Stimulated activated naive B cell treated with anti-CD40 and anti-IgM and Interleukin-4, amounts not matched to agents 10 μg/mL and 1 μg/mL and 100 μg/mL, for 72 hours (primary cell): ENCODE measurements at places on chromosomes 16 and 17.

DNA sequence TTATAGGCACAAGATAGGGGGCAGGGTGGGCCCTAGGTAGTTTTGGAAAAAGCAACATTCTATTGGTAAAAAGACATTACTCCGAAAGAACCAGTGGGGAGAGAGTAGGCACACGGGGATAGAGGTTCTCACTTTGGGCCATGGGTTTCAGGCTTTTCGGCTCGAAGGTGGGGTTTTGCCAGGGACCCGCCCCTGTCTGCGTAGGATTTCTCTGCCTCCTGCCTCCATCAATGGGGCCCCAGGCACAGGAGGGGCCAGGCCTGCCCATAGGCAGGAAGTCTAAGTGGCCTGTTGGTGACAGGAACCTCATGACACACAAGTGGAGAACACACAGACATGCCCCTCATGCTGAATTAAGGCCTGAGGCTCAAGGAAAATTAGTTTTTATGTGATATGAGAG is 57.5 kb downstream of the RNF213 start:
- DNase-seq, result no peak

- no peak for DNase-seq
Observed at GRCh38 chr17:72409405-72410002, 288.7 kb downstream of the SOX9 start.

- DNase-seq, result no peak
Observed at GRCh38 chr17:66146394-66146793, 45.5 kb downstream of the CEP112 start.

DNA sequence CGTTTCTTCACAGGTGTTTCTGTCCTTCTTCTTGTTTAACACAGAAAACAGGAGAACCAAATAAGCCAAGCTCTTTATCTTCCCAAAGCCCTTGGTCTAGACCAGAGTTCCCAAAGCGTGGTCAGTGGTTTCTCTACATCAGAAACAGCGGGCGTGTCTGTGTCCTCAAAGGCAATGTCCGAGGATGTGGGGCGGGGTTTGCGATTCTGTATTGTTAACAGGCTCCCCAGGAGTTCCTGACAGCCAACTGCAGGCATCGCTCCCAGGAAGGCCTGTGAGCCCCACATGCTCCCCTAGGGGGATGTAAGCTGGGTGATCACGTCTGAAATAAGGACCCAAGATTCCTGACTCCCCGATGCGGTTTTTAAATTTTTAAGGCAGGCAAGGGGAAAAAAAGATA is 28.4 kb upstream of the SLC25A19 start:
- no peak for DNase-seq

DNA sequence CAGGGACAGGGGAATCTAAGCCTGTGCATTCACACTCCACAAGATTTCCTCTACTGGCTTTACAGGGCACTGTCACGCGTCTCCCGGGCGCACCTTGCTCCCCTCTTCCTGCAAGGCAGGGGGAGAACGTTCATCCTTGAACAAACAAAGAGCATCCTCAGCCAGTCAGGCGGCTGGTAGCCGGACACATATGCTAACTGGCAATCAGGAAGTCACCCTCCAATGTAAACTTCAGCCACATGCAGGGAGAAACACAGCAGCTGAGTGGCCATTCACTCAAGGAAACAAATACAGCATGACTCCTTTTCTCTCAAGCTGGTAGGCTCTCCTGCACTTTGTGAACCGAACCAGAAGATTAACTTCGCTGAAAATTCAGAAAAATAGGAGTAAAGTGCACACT is 10.8 kb upstream of the HSBP1 start:
- DNase-seq, result no peak

GRCh38 chr17:28475151-28475900 is 1.9 kb downstream of the SLC13A2 start:
- no peak for DNase-seq

DNA sequence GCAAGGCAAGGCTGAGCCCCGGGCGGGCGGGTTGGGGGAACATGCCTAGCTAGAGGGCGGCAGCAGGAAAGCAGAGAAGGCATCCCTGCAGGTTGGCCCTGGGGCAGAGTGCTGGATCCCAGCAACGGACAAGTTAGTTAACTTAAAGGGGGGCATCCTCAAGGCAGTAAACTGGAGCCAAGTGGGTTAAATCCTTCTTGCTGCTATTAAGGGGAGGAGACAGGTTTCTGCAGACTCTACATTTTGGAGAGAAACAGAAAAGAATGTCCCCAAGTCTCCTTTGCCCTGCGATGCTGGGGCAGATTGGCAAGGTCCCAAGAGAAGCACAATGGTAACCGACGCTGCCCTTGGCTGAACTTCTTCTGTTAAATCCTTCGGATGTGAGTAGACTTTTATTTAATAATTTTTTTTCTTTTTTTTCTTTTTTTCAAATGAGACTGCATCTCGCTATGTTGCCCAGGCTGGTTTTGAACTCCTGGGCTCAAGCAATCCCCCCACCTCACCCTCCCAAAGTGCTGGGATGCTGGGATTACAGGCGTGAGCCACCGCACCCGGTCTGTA is 14.0 kb downstream of the ATP5PD start:
- DNase-seq, result no peak

GRCh38 chr17:67994817-67995569 is 1.3 kb downstream of the C17orf58 start:
- no peak for DNase-seq

DNA sequence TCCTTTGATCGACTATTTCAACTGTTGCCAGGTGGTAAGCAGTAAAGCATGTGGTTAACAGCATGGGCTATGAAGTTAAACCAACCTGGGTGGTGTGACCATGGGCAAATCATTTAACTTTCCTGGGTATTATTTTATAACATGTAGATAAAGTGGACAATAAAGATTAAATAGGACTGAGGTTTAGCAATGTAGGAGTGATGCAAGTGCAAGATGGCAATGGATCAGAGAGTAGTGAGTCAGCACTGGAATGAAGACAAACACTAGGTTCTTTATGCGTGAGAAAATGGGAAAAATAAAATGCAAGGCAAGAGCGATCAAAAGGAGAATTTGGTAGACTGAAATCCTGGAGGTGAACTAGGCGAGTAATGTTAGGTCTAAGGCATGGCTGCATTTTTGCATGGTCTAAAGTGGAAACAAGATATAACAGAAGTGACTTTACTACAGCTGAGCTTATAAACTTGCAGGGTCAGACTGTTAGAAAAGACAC is 222.4 kb upstream of the AXIN2 start:
- DNase-seq, result no peak

DNA sequence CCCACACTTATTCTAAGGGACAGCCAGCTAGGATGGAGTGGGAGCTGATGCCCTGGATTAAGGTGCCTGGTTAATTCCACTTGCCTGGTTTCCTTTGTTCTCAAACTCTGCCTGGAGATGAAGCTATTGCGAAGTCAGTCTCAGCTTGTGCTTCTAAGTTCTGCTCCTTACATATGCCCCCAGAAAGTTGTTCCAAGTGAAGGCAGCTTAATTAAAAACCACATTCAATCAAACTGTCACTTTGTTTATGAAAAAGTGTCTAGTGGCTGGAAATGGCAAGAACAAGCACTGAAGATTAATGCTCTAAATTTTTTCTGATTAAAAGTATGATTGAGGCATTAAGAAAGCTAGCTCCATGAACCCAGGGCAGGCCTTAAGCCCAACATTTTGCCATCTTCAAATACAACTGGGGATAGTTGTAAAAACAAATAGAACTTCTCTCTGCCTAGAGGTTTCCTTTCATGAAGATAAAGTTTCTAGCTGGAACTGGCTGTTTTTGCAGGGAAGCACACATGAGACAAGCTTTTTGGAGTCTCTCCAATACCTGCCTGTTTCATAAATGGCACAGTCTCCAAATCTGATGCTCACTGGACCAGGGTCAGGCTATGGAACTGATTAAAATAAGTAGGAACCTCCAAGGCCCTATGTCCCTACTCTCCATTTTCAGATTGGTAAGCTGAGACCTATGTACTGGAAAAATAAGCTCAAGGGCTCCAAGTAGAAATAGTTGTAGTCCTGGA is 100.9 kb downstream of the GRIN2A start:
- no peak for DNase-seq

- DNase-seq, result no peak
Observed at GRCh38 chr17:17081304-17081940, 39.2 kb downstream of the MPRIP start.

DNA sequence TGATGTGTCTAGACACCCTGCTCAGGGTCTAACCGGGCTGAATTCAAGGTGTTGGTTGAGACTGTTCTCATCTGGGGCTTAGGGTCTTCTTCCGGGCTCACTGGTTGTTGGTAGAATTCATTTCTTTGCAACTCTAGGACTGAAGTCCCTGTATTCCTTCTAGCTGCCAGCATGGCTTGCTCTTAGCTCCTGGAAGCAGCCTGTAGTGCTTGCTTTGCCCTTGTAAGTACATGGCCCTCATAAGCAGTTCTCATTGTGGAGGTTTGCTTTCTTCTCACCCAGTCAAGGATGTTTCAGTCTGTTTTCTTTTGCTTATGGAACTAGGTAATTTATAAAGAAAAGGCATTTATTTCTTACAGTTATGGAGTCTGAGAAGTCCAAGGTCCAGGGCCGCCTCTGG is 26.3 kb downstream of the COX10 start:
- DNase-seq, result no peak

GRCh38 chr17:8117980-8118768 is at the start of gene ALOXE3:
Gene ALOXE3 (minus strand): TSS chr17:8118514. CDS start chr17:8117990, 524 bp downstream.
- no peak for DNase-seq

DNA sequence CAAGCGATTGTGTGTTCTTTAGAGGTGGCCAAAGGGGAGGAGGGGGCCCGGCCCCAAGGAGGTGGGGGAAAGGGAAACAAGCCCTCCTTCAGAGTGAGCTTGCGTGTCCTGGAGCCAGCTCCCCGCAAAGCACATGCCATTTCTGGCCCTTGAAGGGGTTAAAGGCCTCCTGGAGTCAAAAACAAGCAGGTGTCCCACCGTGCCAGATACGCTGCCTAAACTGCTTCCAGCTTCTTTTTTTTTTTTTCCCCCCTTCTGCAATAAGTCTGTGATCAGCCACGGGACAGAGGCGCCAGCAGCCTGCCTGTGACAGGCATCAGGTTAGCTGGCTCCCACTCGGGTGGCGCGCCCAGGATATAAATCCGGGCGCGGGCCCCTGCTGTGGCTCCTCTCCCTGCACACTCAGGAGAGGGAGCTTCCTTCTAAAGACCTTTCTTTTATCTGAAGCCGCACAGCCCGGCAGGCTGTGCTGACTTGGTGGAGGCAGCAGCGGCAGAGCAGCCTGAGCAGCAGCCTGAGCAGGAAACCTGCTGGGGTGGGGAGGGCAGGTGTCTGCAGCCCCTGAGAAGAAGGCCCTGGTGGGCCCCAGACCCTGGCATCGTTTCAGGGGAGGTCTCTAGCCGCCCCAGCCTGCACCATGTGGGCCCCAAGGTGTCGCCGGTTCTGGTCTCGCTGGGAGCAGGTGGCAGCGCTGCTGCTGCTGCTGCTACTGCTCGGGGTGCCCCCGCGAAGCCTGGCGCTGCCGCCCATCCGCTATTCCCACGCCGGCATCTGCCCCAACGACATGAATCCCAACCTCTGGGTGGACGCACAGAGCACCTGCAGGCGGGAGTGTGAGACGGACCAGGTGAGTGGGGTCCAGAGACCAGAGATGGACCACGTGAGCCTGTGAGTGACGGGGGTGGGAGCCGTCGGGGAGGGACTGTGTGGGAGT is at the start of gene WFIKKN2:
Gene WFIKKN2, plus strand, starts transcription at position 286 of the 934 bp plus-strand sequence. Its CDS starts 352 bp downstream, at position 638.
- DNase-seq, result no peak

- DNase-seq, result no peak
Observed at GRCh38 chr17:37516127-37516571, 26.5 kb downstream of the DUSP14 start.

DNA sequence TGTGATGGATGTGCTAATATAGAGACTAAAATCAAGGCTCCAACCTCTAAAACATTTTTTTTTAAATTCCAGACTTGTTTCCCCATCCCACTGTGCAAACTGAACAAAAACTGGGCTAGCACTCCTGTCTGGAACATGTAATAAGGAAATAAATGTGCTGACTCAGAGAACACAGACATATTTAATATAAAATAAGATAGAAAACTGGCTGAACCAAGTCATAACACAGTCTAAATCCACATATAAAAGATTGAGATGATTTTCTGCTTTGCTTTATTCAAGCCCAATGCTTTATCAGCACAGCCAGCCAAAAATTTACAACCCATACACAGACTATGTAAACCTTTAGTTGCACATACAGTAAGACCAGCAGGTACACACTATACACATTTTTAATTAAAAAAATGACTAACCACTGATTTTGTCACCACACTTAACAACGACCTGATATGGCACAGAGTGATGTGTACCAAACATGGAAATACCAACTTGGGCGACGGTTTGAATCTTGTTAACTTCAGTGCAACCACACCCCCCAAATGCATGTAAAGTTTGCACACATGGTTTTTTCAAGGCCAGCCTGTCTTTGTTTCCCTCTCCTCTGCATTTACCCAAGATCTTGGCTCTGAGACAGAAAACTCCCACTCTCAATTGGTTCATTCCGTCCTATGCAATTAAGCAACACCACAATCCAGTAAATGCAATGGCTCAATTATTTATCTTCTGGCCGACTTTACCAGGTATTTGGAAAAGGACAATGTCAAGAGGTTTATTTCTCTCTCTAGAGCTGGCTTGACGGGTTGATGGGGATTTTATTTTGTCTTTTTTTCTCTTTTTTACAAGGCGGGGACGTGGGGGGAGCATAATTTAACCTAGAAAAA is 1.2 kb downstream of the STAT3 start:
- no peak for DNase-seq

- no peak for DNase-seq
Observed at GRCh38 chr16:70749006-70749678, 51.8 kb downstream of the VAC14 start.

DNA sequence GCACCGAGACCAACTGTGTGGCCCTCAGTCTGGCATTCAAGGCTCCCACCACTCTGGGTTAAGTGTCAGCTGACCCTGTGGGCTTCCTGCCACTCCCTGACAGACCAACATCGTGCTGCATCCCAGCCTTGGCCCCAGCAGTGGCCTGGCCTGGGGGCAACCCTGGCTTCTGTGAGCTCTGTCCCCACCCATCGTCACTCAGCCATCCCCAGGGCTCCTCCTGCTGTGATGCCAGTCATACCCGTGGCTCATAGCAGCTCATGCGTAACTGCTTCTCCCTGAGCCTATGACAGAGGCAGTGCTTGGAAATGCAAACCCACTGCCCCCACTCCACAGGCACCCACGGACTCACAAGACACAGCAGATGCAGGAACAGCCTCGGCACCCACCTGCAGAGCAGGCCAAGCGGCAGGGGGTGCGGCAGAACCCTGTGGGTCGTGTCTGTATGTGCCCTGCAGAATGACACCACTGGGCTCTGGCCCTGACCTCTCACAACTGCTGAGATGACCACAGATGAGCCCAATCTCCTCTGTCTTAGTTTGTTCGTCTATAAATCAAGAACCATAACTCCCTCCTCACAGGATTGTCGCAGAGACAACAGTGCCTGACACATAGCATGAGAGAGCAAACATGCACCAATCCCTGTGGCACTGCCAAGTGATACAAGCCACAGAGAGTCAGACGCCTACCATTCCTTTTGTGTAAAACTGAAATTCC is 26.6 kb downstream of the PIEZO1 start:
- DNase-seq, result no peak

- peak; percentile 50 for DNase-seq
Observed at GRCh38 chr16:720447-720989, 428 bp upstream of the ANTKMT start.

DNA sequence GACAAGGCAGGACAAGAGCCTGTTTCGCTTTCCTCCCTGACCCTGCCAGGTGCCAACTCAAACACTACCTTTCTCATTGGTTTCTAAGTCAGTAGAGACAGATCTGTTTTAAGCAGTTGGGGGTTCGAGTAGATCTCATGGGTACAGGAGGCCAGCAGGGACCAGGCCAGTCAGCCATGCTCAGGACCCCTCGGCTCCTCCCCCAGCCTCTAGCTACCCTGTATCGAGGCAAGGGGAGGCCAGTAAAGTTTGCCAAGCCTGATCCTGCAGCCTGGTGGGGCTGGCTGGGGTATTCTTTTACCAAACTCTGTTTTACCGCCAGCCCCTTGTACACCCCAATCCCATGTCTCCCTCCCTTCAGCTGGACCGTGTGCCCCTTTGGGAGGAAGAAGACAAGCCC is 26.6 kb downstream of the OR1D5 start:
- no peak for DNase-seq
